Activated T-cell treated with anti-CD3 and anti-CD28 coated beads, Interleukin-2, amount 50 U/mL, for 48 hours (primary cell): ENCODE measurements at places on chromosomes 12 and 14.

DNA sequence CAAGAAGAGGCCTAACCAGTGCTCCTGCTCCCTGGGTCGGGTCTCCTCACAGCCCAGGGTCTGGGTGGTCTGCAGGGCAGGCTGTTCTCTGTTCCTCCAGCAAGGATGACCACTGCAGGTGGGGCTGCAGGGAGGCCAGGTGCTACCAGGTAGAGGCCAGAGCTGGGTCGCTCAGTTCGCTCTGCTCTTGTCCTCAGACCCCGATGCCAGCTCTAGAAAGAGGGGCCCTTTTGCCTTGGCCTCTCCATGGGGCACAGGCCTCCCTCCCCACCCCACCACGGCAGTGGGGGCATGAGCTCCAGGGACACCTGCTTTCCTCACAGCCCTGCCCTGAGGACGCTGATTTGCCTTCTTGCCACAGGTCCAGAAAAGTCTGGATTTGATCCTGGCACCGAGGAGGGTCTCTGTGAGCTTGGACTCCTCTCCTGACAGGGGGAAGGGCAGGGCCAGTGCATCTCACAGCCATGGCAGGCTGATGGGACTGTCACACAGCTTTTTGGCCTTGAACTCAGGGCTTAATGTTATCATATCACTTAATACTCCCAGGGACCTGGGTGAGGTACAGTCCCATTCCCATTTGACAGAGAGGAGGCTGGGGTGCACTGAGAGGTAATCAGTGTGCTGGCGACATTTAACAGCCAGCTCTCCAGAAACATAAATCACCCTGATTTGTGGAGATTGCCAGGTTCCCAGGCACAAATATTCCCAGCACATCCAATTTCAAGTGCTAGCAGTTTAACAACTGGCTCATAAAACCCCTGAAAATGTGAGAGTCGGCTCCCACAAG, 273.0 kb upstream of the SFSWAP start:
- no peak for DNase-seq

- DNase-seq = no peak
Measured at GRCh38 chr12:92094751-92095161, 50.9 kb downstream of the BTG1 start.

DNA sequence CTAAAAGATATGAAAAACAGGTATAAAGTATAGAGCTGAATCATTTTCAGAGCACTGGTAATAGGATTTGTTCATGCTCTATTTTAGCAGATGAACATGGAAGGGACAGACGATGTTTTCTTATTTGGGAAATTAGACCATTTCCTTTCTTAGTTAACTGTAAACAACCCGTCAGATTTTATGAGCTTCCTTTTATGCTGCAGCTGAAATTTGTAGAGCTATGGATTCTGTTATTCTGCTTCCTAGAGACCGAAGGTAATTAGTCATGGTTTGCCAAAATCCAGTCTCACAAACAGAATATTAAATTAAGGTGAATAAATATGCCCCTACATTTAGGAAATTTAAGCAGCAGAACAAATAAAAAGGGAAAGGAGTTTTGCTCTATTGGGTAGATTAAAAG, 180.2 kb upstream of the SYT1 start:
- DNase-seq = no peak

GRCh38 chr14:67392123-67392522, 19.8 kb downstream of the PLEK2 start:
- no peak for DNase-seq

DNA sequence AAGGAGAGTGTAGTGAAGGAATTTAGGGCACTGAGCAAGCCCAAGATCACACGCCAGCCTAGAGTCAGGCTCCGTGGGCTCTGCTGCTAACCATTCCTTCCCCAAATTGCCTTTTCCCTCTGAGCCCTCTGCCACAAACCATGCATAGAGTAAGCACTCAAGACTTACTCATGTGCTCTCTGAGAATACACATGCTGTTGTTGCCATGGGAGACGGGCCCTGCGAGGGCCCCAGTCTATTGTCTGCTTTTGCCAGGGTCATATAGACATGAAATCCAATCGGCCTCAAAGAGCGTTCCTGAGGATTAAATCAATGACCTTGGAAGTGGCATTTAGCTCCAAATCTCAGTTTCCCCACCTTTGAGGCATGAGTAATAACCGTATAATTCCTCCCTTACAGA, 48.7 kb upstream of the WSCD2 start:
- DNase-seq = no peak

- DNase-seq = peak; percentile 59
Measured at GRCh38 chr12:50597200-50598195, 92.7 kb downstream of the DIP2B start.

DNA sequence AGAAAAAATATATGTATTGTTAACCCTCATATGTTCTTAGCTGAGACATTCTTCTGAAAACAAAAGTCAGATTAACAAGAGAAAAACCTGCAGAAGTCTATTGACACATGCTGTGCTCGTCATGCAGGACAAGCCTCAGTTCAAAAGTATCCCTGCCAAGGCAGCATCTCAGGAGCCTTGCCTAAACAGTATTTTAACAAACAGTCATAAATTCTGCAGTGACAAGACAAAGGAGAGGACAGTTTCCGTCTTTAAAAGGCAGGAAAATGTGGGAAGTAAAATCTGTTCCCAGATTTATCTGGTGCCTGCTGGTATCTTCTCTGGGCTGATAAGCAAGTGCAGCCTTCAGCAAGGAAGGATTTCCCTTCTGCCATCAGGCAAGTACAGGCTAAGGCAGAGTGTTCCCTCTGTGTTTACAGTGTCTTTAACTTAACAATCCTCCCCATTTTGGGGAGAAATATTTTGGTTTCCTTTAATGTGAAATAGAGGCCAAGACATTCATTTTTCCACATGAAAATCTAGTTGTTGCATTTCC, 480.2 kb upstream of the CCDC196 start:
- no peak for DNase-seq

- DNase-seq = peak; percentile 75
Measured at GRCh38 chr14:106530423-106531107, 1004.2 kb downstream of the TMEM121 start.

DNA sequence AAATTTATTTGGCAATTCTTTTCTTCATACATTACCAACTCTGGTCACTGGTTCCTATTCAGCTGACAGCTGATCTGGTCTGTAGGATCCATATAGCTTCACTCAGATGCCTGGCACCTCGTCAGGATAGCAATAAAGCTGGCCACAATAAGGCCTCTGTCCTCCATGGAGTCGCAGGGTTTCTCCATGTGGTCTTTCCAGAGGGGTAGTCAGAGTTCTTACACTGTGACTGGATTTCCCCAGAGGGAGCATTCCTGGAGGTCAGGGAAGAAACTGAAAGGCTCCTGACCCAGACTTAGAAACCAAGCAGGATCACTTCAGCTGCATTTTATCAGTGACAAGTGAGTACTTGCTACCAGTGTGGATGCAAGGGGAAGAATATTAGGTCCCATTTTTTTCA, 34.9 kb upstream of the SIX1 start:
- DNase-seq = no peak

DNA sequence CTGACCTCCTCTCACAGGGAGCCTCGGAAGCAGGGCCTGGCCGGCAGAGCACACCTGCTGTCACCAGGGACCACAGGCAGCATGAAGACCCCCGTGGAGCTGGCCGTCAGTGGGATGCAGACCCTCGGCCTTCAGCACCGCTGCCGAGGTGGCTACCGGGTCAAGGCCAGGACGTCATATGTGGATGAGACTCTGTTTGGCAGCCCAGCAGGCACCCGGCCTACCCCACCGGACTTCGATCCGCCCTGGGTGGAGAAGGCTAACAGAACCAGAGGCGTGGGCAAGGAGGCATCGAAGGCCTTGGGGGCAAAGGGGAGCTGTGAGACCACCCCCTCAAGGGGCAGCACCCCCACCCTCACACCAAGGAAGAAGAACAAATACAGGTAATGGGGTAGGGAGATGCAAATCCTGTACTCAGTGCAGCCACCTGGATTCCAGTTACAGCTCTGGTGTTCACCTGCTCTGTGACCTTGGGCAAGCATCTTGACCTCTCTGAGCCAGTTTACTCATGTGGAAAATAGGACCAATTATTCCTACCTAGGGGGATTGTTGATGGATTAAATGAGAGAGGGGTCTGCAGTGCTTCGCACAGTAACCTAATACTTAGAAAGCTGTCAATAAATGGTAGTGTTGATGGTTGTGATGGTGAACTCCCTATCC, 1.3 kb downstream of the RITA1 start:
- DNase-seq = no peak

GRCh38 chr12:7571257-7571656, 67.7 kb upstream of the CD163 start:
- DNase-seq = no peak

- no peak for DNase-seq
Measured at GRCh38 chr12:6084261-6084968, 40.1 kb downstream of the VWF start.

DNA sequence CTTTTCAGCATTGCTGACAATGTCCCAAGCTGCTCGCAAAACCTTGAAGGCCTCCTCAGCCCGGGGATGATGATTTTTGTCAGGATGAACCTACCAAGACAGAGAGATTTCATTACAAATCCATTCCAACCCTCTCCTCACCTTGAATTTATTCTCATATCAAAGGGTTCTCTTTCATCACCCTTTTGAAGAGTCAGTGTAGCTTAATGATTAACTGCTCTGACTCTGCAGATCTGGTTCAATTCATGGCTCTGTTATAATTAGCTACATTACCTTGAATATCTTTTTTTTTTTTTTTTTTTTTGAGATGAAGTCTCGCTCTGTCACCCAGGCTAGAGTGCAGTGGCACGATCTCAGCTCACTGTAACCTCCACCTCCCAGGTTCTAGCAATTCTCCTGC, 5.6 kb downstream of the ORMDL2 start:
- DNase-seq = no peak

DNA sequence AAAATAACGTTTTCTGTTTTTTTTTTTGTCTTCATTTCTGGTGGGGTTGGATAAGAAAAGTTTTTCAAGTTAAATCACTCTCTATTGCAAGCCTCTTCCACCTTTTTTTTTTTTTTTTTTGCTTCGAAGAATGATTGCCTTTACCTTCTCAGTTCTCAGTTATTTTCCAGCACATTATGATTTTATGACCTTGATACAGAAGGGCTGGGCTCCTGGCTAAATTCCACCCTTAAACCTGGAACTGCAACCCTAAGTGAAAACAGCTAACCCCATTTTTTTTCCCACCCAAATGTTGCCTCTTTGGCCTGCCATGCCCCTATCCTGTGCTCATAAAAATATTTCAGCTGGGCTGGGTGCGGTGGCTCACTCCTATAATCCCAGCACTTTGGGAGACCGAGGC, 31.4 kb downstream of the PSEN1 start:
- DNase-seq = no peak

- DNase-seq = peak; percentile 30
Measured at GRCh38 chr12:124910561-124911478, 3.6 kb downstream of the UBC start.

DNA sequence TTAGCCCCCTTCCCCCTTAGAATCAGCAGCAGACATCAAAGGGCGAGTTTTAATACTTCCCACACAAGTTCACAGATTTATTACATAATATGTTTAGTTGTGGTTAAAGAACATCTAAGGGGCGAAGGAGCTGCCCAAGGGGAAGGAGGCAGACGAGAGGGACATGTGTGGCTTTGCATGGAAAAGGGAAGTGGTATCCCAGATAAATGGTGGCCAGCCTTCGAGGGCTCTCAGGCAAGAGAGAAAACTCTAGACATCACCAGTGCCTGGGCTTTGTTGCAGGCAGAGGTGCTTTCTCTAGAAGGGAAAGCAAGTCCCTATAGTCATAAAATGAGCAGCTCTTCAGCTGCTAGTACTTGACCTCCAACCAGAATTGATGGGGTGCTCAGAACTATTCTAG, 121.2 kb downstream of the CACNA1C start:
- DNase-seq = no peak

- DNase-seq = peak; percentile 84
Measured at GRCh38 chr12:103548622-103549601, 38.2 kb upstream of the STAB2 start.

DNA sequence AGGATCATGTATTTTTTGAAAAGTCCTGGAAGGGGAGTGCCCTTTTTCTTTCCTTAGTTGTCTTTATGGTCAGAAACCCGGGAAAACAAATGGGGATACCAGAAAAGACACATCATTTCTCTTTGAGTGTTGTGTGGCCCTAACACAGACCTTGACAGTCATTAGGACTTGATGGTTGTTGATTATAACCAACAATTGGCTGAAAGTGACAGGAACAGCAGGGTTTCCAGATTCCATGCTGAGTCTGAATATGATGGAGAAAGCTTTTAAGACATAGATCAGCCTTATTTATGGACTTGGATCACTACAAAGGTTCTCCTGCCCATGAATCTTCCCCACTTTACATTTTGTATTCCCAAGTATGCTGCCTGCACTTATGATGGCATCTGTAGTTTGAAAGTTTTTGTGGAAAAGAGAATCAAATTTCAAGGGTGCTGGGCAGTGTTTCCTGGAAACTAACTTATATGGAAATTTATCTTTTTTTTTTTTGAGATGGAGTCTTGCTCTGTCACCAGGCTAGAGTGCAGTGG, 30.4 kb downstream of the POLR3B start:
- no peak for DNase-seq

GRCh38 chr14:74258764-74259035, 19.5 kb downstream of the VSX2 start:
- no peak for DNase-seq

- DNase-seq = no peak
Measured at GRCh38 chr12:106027286-106027685, 111.5 kb downstream of the NUAK1 start.

DNA sequence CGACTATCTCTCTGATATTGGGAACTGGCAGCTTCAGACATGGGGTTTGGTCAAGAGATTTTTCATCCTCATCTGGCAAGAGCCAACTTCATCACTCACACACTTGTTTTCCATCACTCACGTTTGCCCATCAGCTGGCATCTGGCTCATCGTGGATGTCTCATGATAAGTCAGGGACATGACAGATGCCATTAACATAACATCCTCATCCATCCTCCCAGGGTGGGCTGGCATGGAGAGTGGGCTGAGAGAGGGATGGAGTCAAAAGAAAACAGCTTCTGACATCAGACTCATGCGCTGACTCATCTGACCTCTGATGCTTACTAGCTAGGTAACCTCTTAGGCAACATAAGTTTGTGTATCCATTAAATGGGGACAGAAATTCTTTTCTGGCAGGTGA, 1.8 kb upstream of the VSX2 start:
- DNase-seq = no peak

DNA sequence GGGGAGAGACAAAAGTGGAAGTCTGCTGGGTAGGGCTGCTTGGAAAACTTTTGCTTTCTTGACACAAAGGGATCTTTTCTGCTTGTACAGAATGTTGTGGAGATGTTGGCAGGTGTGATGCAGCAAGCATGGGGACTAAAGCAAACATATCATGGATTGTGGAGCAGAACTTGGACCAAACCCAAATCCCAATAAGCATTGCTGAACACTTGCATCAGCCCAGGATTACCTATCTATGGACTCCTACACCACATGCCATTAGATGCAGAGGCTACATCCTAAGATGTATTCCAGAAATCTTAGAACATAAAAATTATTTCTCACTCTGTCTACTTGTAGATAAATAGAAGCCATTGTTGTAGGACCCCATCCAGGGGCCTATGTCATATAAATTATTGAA, 44.7 kb upstream of the RERG start:
- no peak for DNase-seq

DNA sequence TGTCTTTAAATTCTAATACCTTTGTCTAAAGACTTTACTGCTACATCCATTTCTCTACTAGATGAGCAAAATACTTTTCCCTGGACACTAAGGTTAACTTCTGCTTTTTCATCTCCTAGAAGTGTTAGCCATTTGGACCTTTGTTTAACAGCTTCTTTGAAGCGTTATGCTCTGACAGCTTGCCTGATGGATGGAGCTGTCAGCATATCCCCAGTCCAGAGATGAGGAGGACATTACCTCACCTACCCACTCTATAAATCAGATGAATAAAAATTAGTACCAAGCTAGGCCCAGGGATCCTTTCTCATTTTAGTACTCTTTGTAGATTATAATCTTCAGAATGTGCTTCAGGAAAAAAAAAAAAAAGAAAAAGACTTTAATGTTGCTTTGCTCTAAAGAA, 222.7 kb downstream of the PELI2 start:
- DNase-seq = no peak
